ENCODE measurements at places on chromosomes 5 and 9. TPM values are rescaled to one million over a fixed set of nuclear protein-coding genes. Genes with fewer than 3 reads are reported as not detected.

DNA sequence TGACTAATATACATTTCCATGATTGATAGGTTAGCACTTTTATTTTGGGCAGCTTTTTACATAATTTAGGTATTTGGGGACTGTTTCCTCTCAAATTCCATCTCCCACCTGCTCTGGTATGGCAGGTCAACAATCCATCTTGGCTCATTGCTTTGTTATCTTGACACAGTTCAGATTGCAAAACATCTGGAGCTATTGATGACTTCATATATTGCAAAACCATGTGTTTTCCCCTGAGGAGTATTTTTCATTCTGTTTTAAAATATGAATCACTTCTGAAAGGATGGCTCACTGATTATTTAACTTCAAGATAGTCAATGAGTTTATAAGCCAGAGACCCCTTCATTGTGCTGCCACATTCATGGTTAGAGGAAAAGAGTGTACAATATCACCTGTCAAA lies 1206.0 kb upstream of the C9orf72 start:
- H3K4me1 ChIP-seq: no peaks in the 10 kb centered on the region
- no peak for DNase-seq
- no peaks in the 10 kb centered on the region for H3K27me3 ChIP-seq

SLC1A1 gene
- 7.3 TPM for total RNA-seq

DNA sequence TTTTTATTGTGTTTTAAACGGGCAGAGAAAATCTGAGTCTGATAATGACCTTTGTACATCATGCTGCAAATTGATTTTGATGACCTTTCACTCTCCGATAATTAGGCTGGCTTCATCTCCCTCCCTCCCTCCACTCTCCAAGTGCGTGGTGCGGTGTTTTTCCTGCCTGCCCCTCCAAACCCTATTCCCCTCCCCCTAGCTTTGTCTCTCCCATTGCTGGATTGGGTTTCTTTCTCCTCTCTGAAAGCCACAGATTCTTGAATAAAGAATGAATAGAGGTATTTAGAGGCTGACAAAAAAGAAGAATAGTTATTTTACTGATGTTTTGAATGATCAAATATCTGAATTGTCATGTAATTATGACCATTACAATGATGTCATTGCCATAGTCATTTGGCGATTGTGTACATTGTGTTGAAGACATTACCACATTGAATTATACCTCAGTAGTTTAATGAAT lies 571.1 kb upstream of the ZNF608 start:
- no peaks in the 10 kb centered on the region for H3K27me3 ChIP-seq
- no peak overlapping the region for H3K4me3 ChIP-seq
- no peak overlapping the region for H3K27ac ChIP-seq
- H3K4me1 ChIP-seq: no peaks in the 10 kb centered on the region

ZNF658 gene
- 2.2 TPM for total RNA-seq

DNA sequence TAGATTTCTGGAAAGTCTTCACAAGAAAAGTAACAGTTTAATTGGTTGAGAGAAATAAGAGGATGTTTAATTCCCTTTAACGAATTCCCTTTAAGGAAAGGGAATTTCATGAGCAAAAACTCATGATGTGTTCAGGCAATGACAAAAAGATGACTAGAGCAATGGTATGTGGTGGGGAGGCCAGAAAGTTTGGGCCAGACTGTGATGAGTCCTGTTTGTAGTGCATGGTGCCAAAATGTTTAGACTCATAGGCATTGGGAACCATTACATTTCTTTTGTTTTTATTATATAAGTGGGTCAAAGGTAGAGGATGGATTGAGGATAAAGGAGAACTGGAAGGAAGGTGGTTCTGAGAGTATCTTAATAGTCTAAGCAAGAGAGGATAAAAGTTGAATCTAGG lies 10.9 kb downstream of the CNTRL start:
- no peaks in the 10 kb centered on the region for H3K4me1 ChIP-seq
- no peak overlapping the region for H3K4me3 ChIP-seq
- H3K27ac ChIP-seq: no peak overlapping the region
- peaks cover 9% of the 10 kb centered on the region for H3K36me3 ChIP-seq
- no peak for DNase-seq

DNA sequence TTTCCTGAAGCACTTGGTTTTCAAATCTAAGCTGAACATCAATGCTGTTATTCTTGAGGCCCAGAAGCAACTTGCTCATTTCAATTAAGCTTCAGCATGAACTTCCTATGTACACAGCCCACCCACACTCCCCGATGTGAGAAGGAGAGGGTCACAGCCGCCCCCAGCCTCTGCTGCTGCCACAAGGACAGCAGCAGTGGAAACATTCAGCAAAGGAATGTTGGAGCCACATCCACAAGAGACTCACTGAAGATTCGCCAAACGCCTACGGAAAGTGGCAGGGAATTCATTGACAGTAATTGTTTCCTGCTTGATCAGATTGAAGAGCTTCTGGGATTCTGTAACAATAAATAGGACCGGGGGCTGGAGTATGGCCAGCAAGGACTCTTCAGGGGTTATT lies 2.9 kb downstream of the TGFBI start:
- no peak overlapping the region for H3K4me3 ChIP-seq
- no peak overlapping the region for H3K27ac ChIP-seq
- peaks cover 66% of the 10 kb centered on the region for H3K4me1 ChIP-seq
- no peaks in the 10 kb centered on the region for H3K27me3 ChIP-seq
- no peaks in the 10 kb centered on the region for H3K36me3 ChIP-seq

DNA sequence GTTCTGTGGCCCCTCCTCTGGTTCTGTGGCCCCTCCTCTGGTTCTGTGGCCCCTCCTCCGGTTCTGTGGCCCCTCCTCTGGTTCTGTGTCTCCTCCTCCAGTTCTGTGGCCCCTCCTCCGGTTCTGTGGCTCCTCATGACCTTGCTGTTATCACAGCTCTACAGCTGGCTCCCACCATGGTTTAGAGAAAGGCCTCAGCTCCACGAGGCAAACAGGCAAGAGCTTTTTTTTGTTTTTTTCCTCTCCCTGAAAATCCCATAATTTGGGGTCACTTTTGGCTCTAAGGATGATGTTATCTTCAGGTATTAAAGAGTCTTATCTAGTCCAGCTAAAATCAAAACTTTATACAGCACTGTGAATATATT lies 31.8 kb downstream of the C5orf15 start:
- no peak for DNase-seq
- H3K27ac ChIP-seq: no peak overlapping the region
- no peaks in the 10 kb centered on the region for H3K36me3 ChIP-seq
- peaks cover 8% of the 10 kb centered on the region for H3K4me1 ChIP-seq
- no peaks in the 10 kb centered on the region for H3K27me3 ChIP-seq
- H3K4me3 ChIP-seq: no peak overlapping the region

- H3K4me1 ChIP-seq: peaks cover 6% of the 10 kb centered on the region
- DNase-seq: no peak
- H3K36me3 ChIP-seq: no peaks in the 10 kb centered on the region
- H3K27me3 ChIP-seq: no peaks in the 10 kb centered on the region
- H3K4me3 ChIP-seq: no peak overlapping the region
- H3K27ac ChIP-seq: no peak overlapping the region
Measured at GRCh38 chr9:106718936-106719335, 144.0 kb upstream of the ZNF462 start.

- H3K27me3 ChIP-seq: no peaks in the 10 kb centered on the region
- H3K4me1 ChIP-seq: no peaks in the 10 kb centered on the region
- H3K36me3 ChIP-seq: no peaks in the 10 kb centered on the region
- DNase-seq: no peak
- H3K27ac ChIP-seq: no peak overlapping the region
- no peak overlapping the region for H3K4me3 ChIP-seq
Measured at GRCh38 chr5:53039855-53040254, 50.7 kb downstream of the ITGA2 start.

GRCh38 chr9:3836011-3836410 lies 310.2 kb upstream of the RFX3 start:
- no peaks in the 10 kb centered on the region for H3K4me1 ChIP-seq
- no peaks in the 10 kb centered on the region for H3K27me3 ChIP-seq
- no peaks in the 10 kb centered on the region for H3K36me3 ChIP-seq
- H3K27ac ChIP-seq: no peak overlapping the region
- H3K4me3 ChIP-seq: no peak overlapping the region
- DNase-seq: no peak

DNA sequence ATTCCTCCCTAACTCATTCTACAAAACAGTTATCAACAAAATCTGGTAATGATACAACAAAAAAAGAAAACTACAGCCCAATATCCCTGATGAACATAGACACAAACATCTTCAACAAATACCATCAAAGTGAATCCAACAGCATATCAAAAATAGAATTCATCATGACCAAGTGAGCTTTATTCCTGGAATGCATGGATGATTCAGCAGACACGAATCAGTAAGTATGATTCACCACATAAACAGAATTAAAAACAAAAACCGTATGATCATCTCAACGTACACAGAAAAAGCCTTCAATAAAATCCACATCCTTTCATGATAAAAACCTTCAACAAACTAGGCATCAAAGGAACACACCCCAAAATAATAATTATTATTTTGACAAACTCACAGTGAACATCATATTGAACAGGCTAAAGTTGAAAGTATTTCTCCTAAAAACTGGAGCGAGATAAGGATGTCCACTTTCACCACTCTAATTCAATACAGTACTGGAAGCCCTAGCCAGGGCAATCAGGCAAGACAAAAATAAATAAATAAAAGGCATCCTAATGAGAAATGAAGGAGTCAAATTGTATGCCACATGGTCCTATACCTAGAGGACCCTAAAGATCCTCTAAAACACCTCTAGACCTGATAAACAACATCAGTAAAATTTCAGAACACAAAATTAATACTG lies 305.1 kb upstream of the RGMB start:
- DNase-seq: no peak
- H3K4me3 ChIP-seq: no peak overlapping the region
- H3K27ac ChIP-seq: no peak overlapping the region

GRCh38 chr5:34584165-34584564 lies 72.0 kb upstream of the RAI14 start:
- no peaks in the 10 kb centered on the region for H3K36me3 ChIP-seq
- no peak for DNase-seq
- no peak overlapping the region for H3K4me3 ChIP-seq
- H3K27ac ChIP-seq: no peak overlapping the region

- no peaks in the 10 kb centered on the region for H3K4me1 ChIP-seq
- H3K4me3 ChIP-seq: no peak overlapping the region
- no peak for DNase-seq
- H3K27ac ChIP-seq: no peak overlapping the region
- no peaks in the 10 kb centered on the region for H3K36me3 ChIP-seq
Measured at GRCh38 chr9:90059436-90059835, 454.6 kb downstream of the GADD45G start.

- peaks cover 6% of the 10 kb centered on the region for H3K36me3 ChIP-seq
- H3K27ac ChIP-seq: no peak overlapping the region
- DNase-seq: no peak
- peaks cover 17% of the 10 kb centered on the region for H3K4me1 ChIP-seq
- H3K4me3 ChIP-seq: no peak overlapping the region
Measured at GRCh38 chr5:75524591-75524990, 12.9 kb downstream of the POLK start.

GRCh38 chr5:115298811-115299210 lies 2.4 kb upstream of the CCDC112 start:
- H3K4me3 ChIP-seq: no peak overlapping the region
- H3K27me3 ChIP-seq: no peaks in the 10 kb centered on the region
- DNase-seq: no peak
- no peaks in the 10 kb centered on the region for H3K36me3 ChIP-seq

Measured in thoracic aorta (tissue), 2 donors.